Fibroblast of upper back skin (primary cell): ENCODE measurements at places on chromosomes 3 and 15.
A peak's percentile ranks its signal among the peaks of the same experiment; 100 is the strongest.

- no peak for DNase-seq
These were observed 44.5 kb upstream of the SLCO2A1 start for GRCh38 chr3:134074001-134074789.

- DNase-seq: peak; percentile 42
These were observed 1036.6 kb downstream of the IGSF11 start for GRCh38 chr3:117998071-117998470.

GRCh38 chr3:10140996-10141546, 507 bp upstream of the VHL start:
- no peak for DNase-seq

DNA sequence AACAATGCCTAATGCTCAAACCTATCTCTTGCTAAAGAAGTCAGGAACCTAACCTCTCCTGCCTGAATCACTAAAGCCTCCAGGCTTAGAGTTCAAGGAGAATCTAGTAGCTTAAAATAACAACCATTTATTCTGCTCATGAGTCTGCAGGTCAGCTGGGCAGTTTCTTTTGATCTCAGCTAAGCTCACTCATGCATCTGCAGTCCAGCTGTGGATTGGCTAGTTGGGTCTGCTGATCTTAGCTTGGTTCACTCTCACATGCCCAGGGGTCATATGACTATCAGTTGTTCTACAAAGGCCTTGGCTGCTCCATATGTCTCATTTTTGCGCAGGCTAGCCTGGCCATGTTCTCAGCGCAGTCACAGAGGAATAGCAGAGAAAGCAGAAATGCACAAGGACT, 109.2 kb upstream of the STT3B start:
- DNase-seq: peak; percentile 26

DNA sequence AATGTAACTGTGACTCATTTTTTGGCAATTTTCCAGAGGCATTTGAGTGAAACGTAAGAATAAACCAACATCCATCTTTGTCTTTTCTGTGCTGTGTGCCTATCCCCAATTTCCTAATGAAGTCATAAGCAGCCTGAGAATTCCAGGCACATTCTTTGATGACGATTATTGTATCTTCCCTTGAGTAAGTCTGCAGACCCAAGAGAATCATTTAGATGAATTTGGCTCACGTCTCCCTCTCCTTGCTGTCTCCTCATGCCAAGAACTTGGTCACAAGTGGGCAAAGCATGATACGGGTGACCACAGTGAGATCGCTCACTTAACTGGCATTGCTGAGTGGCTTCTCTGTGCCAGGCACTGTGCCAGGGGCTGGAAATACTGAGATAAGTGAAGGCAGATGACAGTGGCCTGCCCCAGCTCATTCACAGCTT, 384.5 kb upstream of the IL12A start:
- DNase-seq: peak; percentile 76

- DNase-seq: no peak
These were observed 19.1 kb upstream of the HHATL start for GRCh38 chr3:42721690-42722089.

DNA sequence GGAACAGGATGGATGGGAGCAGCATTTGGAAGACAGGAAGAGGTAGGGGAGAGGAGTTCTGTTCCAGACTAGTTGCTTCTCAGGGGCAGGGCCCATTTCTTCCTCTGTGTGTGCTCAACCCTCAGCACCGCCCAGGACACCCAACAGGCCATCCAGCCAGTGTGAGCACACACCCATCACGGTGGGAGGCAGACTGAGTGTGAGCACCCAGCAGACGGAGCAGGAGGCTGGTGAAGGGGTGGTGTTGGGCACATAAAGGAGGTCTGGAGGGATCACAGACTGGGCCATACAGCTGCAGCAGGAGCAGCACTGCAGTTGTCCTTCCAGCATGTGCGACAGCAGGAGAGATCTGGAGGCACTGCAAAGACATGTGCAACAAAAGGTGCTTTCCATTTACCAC, 88.4 kb upstream of the PLXNA1 start:
- no peak for DNase-seq

GRCh38 chr3:169430707-169431404, 232.7 kb downstream of the MECOM start:
- peak; percentile 0 for DNase-seq

DNA sequence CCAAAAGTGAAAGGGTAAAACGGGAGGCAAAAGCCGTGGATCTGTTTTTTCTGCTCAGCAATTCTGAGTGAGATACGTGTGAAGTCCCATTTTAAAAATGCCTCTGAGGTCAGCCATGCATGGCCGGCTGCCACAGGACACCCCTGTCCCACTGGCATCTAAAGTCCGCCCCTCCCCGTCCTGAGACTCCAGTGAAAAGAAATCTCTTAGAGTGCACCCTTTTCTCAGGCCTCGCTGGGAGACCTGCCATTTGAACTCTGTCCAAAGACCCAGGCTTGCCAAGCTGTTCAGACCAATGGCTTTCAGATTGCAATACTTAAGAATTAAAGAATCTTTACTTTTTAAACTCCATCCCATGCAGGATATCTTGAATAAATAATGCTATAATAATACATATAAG, 61.0 kb upstream of the SLC24A5 start:
- peak; percentile 8 for DNase-seq

GRCh38 chr3:44208086-44208485, 33.6 kb upstream of the TOPAZ1 start:
- DNase-seq: peak; percentile 53

DNA sequence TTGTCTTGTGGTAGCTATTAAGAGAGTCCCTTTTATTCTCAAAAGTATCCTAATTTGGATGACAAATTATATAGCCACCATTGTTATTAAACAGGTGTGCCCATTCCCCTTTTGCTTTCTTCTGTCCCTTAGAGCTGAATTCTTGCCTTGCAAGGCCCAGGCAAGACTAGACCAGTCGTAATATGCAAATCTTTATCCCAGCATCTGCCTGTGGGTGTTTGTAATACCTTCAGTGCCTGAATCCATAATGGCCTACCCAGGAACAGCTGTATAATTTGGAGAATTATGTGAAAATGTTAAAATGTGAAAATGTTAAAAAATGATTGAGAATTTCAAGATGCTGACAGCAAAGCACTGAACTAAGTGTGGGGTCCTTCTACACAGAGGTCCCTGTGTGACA, 403.0 kb upstream of the RBMS3 start:
- no peak for DNase-seq

GRCh38 chr3:53286727-53287126, 30.9 kb upstream of the TKT start:
- DNase-seq: no peak

GRCh38 chr3:153003862-153004261, 158.2 kb upstream of the RAP2B start:
- no peak for DNase-seq

- peak; percentile 37 for DNase-seq
These were observed 55.0 kb downstream of the UBE2E2 start for GRCh38 chr3:23258110-23258509.

- DNase-seq: peak; percentile 68
These were observed 125.4 kb upstream of the MME start for GRCh38 chr3:154954757-154955156.

DNA sequence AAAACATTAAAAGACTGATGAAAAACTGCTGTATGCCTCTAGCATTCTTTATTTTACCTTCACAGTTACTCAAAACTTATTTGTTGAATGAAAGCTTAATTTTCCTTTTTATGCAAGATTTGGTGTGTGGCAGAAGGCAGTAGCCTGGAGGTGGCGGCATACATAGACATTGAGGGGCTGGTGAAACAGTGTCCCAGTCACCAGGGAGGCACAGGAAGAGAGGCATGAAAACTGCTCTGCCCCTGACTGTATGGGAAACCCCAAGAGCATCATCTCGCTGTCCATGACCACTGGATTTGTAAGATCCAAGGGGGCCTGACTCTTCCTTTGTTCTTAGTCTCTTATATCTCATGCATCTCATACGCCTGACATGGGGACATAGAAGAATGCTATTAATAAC, 493.7 kb upstream of the GOLIM4 start:
- DNase-seq: no peak

- DNase-seq: no peak
These were observed 121.8 kb upstream of the SMAD3 start for GRCh38 chr15:66943456-66944095.

GRCh38 chr15:81178365-81178764, 18.3 kb upstream of the IL16 start:
- DNase-seq: no peak

- DNase-seq: peak; percentile 24
These were observed 260.4 kb upstream of the SLCO3A1 start for GRCh38 chr15:91593067-91593466.

GRCh38 chr3:9934235-9934621, 594 bp downstream of the CRELD1 start:
- DNase-seq: no peak

- no peak for DNase-seq
These were observed 35.0 kb upstream of the COLQ start for GRCh38 chr3:15556512-15556911.

DNA sequence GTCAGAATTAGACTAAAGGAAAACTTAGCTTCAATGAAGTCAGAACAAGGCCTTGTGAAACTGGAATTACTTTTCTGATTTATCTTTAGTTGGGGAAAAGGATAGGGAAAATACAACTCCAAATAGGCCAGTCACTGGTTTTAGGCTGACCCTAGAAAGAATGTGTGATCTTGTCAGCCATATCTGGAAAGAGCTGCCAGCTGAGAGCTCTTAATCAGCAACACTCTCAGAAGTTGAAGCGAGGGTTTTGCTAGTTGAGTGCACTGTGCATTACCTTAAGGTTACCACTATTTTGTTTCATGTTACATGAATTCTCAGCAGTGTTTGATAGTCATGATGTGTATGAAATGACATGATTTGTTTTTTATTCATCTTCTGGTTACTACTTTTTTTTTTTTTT, 905.3 kb upstream of the ALCAM start:
- no peak for DNase-seq

DNA sequence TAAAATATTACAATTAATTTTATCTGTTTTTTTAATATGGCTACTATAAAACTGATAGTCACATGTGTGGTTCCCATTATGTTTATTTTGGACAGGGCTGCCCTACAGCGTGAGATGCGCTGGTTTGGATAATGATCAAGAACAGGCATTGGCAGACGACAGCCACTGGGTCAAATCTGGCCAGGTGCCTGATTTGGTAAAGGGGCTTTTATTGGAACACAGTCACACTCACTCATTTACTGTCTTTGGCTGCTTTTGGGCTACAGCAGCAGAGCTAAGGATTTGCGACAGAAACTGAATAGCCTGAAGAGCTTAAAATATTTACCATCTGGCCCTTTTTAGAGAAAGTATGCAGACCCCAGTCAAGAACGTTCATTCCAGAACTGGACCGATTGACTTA, 724.2 kb upstream of the CFAP20DC start:
- peak; percentile 15 for DNase-seq

- no peak for DNase-seq
These were observed 75.0 kb downstream of the MEGF11 start for GRCh38 chr15:66178531-66178910.

DNA sequence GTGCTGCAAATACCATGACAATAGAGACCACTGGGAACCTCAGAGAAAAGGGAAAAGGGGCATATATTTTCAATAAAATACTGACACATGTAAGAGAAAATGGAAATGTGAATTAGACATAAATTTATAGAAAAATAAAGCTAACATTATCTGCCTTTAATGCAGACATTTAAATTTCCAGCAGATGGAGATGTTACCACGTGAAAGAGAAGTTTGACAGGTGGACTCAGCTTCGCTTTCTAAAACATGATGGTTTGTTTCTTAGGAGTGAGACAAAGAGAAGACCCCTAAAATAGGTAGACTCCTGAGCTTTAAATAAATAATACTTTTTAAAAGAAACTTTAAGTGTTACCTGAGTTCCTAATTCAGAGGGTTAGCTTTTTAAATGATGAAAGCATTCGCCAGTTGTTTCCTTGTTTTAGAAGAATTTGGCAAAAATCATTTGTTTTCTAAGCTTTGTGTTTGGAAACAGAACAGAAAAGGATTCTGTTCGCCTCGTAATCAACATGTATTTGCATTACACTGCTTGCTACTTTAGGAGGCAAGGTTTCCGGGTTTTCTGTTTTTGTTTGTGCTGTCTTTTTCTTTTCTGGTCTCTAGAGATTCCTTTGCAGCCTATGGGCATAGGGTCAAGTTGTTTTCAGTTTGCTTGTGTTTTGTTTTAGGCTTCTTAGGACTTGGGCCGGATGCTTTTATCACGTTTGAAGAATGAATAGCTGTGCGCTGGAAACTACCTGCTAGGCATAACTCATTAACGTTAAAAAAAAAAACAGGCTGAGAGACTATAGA, 271.4 kb downstream of the THSD4 start:
- peak; percentile 25 for DNase-seq

DNA sequence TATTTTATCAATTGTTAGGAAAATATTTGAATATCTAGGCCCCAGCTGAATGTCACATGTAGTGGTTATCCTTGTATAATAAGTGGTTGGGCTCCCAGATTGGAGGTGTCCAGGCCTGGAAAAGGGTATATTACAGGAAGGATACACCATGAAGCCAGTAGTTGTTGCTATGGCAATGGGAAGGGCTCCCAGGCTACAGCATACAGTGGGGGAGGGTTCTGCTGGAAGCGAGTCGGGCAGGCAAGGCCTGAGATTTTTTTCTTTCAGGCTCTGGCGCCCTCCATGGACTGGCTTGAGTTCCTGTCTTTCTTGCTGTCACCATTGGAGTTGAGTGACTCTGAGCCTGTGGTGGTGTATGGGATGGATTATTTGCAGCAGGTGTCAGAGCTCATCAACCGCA, 8.9 kb downstream of the ECE2 start:
- DNase-seq: peak; percentile 79

GRCh38 chr15:52021128-52021671, 2.2 kb downstream of the MAPK6 start:
- peak; percentile 95 for DNase-seq
